ENCODE measurements at places on chromosomes 7 and 10.
A peak's percentile ranks its signal among the peaks of the same experiment; 100 is the strongest.

DNA sequence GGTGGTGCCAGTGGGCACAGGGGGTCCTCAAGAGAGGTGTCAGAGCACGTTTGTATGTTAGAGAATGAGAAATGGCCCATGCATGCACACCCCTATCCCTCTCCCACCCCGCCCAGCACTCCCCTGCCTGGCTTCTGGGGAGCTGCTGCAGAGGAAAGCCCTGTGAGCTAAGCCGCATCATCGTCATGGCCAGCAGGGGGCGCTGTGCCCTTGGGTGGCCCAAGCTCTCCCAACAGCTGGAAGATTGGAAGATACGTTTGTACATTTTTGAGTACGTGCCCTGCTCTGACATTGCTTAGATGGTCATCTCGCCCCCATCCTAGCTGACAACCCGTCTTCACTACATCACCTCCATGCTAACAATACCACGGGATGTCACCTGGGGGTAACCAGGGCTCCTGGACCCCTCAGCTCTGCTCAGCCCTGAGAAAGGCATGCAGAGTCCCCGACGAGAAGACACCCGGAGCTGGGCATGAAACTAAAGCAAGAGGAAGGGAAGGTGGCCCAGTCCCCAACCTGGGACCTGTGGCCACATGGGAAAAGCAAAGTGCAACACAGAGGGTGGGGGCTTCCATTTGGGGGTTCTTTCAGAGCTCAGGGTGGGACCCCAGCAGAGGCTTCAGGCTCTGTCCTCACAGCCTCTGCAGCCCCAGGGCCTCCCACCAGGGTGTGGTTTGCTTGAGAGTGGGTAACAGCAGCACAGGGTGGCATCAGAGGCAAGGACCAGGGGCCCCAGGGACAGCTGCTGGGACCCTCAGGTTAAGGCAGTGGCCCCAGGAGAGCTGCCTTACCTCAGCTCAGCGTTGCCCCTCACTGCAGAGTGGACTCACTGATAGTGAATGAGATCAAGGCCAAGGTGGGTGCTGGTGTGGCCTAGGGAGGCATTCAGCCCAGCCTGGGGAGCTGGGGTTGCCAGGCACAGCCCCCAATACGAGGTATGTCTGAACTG lies 136.6 kb downstream of the PTPN20 start:
- DNase-seq, result peak; percentile 27

GRCh38 chr7:80942261-80943041 lies 23.6 kb upstream of the SEMA3C start:
- no peak for DNase-seq

- no peak for DNase-seq
These were observed 46.7 kb downstream of the BMPR1A start for GRCh38 chr10:86803156-86803555.

- DNase-seq, result no peak
These were observed 62.2 kb downstream of the ST7 start for GRCh38 chr7:117015258-117016184.

- DNase-seq, result no peak
These were observed 55.0 kb downstream of the COL13A1 start for GRCh38 chr10:69856601-69857166.

DNA sequence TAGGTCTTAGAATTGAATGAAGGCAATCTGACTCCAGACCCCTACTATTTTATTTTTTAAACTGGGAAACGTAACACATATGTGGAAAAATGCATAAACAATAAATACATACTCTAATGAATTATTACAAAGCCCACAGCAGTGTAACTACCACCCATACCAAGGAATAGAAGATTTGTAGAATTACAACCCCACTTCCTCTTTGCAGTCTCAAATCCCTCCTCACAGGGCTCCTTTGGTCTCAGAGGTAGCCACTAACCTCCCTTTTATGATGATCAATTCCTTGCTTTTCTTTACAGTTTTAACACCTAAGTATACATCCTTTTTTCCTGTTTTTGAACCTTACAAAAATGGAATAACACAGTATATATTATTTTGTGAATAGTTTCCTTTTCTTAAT lies 6.7 kb upstream of the CCDC126 start:
- DNase-seq, result no peak

- DNase-seq, result no peak
These were observed 180.3 kb downstream of the CCDC71L start for GRCh38 chr7:106480616-106481031.

DNA sequence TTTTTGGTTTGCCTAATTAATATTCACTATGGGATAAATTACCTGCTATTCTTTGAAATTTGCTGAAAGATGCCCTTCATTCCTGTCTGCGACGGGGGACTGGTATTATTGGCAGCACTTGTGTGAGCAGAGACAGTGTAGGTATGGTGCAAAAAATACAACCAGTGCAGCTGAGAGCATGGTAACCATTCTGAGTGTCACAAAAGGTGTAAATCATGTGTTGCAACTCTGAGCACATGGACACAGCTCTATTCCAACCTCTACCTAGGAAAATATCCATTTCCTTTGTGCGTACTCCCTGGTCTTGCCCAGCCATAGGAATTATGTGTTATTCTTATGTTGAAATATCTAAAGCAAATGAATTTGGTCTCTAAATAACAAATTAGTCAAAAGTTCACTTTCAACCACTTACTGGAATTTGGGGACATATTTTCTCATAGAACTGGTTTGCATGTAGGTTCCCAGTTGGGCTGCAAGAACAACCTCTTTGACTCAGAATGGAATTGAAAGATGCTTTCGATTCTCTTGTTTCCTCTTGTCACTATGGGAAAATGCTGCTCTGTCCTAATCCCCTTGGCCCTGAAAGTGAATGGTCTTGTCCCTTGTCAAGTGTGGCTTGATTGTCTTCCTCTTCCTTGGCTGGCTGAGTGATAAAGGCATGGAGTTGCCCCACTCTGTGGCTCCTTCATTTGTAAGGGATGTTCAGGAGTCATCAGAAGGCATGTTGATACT lies 57.0 kb downstream of the CELF2 start:
- DNase-seq, result no peak

- no peak for DNase-seq
These were observed 730.9 kb downstream of the GRID1 start for GRCh38 chr10:85635650-85636049.

- DNase-seq, result no peak
These were observed 128.0 kb upstream of the MBL2 start for GRCh38 chr10:52900593-52900992.

DNA sequence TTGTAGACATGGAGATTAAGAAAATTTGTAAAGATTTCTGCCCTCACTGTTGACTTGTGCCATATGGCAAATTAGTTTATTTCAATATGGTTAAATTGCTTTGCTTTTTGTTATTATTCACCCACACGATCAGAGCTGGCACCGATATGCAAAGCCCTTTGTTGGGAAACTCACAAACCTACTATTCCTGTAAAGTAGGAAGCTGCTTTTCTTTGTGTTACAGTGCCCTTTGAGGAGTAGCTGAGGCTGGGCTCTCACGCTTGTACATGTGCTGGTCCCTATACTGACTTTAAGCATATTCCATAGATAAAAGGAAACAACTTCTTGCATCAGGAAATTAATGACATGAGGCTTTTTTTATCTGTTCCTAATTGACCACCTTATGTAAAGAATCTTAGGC lies 17.6 kb upstream of the AOAH start:
- DNase-seq, result no peak

- no peak for DNase-seq
These were observed 17.9 kb upstream of the SERPINE1 start for GRCh38 chr7:101108961-101109360.

- DNase-seq, result no peak
These were observed 8.4 kb downstream of the OSBPL3 start for GRCh38 chr7:24971333-24972165.

GRCh38 chr10:122282253-122282671 lies 11.2 kb downstream of the BTBD16 start:
- DNase-seq, result no peak

- no peak for DNase-seq
These were observed 138.0 kb downstream of the VIPR2 start for GRCh38 chr7:159006610-159007130.

- no peak for DNase-seq
These were observed 10.8 kb downstream of the KLF6 start for GRCh38 chr10:3774018-3774813.
